ENCODE measurements at places on chromosomes 3 and 15.

DNA sequence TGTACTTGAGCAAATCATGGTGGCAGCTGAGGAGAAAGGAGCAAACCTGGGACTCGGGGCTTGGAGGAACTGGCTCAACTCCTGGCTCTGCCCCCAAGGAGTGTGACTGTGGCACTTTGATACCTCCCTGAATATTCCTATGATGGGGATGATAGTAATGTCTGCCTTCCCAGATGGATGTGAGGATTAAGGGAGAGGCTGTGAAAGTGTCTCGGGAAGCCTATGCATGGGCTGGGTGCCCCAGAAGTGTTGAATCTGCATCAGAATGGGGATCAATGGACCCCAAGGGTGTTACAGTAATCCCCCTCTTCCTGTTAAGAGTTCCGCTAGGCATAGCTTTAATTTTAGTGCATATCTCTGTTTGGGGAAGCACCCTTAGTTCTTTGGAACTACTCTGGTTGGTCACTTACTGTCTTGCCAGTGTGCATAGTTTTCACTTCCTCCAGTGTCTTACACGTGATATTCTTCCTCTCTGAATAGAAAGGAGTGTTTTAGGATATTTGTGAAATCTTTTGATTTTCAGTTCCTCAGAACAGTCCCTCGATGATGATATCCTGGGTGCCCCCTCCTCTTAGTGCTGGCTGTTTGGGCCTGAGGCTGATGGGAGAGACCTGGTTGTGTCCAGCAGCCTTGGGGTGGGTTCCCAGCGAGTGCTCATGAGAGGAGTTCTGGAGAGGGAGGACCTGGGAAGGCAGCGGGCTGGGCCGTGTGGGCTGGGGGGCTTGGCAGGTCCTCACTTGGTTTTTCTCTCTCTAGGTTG, 97.5 kb downstream of the CHDH start:
- peaks cover 6% of the 10 kb centered on the region for H3K27me3 ChIP-seq
- H3K4me3 ChIP-seq, result no peak overlapping the region
- H3K27ac ChIP-seq, result no peak overlapping the region
- DNase-seq, result peak; percentile 77
- no peaks in the 10 kb centered on the region for H3K4me1 ChIP-seq
- no peaks in the 10 kb centered on the region for H3K36me3 ChIP-seq

DNA sequence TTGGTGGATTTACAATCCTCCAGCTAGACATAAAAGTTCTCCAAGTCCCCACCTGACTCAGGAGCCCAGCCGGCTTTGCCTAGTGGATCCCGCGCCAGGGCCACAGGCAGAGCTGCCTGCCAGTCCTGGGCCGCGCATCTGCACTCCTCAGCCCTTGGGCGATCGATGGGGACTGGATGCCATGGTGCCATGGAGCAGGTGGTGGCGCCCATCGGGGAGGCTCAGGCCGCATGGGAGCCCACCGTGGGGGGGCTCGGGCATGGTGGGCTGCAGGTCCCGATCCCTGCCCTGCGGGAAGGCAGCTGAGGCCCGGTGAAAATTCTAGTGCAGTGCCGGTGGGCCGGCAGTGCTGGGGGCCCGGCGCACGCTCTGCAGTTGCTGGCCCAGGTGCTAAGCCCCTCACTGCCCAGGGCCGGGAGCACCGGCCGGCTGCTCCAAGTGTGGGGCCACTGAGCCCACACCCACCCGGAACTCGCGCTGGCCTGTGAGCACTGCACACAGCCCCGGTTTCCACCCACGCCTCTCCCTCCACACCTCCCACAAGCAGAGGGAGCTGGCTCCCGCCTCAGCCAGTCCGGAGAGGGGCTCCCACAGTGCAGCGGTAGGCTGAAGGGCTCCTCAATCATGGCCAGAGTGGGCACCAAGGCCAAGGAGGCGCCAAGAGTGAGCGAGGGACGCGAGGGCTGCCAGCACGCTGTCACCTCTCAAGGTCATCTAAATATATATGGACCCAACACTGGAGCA, 38.8 kb upstream of the IGSF11 start:
- H3K27ac ChIP-seq, result no peak overlapping the region
- no peak overlapping the region for H3K4me3 ChIP-seq
- H3K4me1 ChIP-seq, result no peaks in the 10 kb centered on the region
- H3K27me3 ChIP-seq, result no peaks in the 10 kb centered on the region

DNA sequence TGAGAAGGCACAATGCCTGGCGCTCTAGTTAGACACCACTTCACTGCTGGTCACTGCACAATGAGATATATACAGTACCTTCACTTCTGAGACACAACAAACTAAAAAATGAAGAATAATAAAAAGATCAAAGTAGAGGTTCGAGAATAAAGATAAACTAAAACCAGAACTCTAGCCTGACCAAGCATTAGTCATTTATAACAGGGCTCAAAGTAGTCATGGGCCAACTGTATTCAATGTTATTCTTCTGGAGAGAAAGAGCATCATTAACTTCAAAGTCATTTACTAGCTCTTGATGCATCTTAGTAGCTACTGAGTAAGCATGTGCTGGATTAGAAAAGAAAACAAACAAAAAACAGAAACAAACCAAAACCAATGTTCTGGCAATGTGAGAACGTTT, 145.2 kb downstream of the SSR3 start:
- DNase-seq, result no peak
- no peaks in the 10 kb centered on the region for H3K36me3 ChIP-seq
- H3K4me1 ChIP-seq, result no peaks in the 10 kb centered on the region
- no peak overlapping the region for H3K4me3 ChIP-seq

DNA sequence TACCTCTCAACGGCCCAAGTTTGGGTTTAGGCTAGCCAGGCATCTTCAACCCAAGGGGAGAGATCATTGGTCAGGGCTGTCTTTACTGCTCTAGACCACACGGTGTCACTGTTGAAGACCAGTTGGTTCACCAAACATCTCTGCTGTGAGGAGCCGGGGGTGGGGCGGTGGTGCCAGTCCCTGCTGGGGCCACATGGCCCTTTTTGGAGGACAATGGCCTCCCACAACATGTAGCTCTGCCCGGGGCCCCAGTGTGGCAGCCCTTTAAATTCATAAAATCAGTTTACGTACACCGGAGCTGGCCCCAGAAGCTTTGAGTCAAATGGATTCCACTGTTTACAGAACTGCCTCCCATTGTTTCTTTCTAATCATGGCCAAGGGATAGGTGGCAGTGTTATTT, 19.1 kb upstream of the TM4SF18 start:
- no peaks in the 10 kb centered on the region for H3K27me3 ChIP-seq
- no peaks in the 10 kb centered on the region for H3K4me1 ChIP-seq
- H3K27ac ChIP-seq, result no peak overlapping the region
- H3K4me3 ChIP-seq, result peak overlapping the region; percentile 17
- H3K36me3 ChIP-seq, result no peaks in the 10 kb centered on the region
- DNase-seq, result peak; percentile 89

DNA sequence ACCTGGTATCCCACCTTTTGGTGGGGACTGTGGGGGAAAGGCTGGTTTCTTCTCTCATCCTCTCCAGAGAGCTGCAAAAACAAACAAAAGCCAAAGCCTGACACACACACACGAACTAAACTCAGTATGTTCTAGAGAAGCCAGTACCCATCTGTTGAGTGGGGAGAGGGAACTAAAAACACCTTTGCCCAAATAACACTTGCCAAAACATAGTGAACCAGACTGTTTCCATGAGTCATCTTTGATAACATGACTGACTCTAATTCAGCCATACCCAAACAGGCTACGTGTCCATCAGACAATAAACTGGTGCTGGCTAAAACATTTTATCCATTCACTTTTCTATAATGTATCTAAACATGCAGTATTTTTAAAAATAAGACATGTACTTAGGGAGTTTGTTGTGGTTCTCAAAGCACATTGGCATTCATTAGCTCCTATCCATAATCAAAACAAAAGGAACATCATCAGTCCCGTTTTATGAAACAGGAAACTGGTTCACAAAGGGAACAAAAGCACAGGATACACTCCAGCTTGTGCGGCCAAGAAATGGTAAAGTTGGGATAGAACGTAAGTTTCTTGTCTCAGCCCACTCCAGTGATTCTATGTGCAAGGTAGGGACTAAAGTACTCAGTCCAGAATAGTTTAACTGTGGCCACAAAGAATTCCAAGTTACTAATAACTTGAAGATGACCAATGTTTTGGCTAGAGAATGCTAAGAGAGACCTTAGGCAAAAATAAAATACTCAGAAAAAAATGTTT, 16.1 kb downstream of the LYSMD2 start:
- H3K4me1 ChIP-seq, result peaks cover 2% of the 10 kb centered on the region
- no peak overlapping the region for H3K27ac ChIP-seq
- no peaks in the 10 kb centered on the region for H3K36me3 ChIP-seq

GRCh38 chr3:114892880-114893279, 254.2 kb downstream of the ZBTB20 start:
- H3K4me3 ChIP-seq, result no peak overlapping the region
- no peaks in the 10 kb centered on the region for H3K27me3 ChIP-seq
- no peak overlapping the region for H3K27ac ChIP-seq
- H3K4me1 ChIP-seq, result no peaks in the 10 kb centered on the region
- H3K36me3 ChIP-seq, result no peaks in the 10 kb centered on the region

DNA sequence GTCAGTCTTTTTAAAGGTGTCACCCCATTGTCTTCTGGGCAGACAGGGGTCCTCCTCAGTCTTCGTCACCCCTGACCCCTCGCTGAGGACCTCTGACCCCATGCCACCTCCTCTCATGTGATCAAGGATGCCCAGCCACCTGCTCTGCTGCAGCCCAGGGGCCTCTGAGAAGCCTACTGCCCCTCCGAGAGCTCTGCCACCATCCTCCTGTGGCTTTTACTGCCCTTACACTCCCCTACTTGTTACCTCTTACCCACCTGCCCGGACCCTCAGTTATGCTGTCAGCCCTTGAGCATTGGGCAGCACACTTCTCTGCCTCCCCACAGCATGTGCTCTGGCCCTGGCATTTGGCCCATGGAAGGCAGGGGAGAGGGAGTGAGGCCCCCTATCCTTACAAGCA, 123.2 kb downstream of the LRRK1 start:
- H3K4me1 ChIP-seq, result no peaks in the 10 kb centered on the region
- H3K36me3 ChIP-seq, result no peaks in the 10 kb centered on the region
- DNase-seq, result peak; percentile 18
- H3K4me3 ChIP-seq, result no peak overlapping the region
- no peak overlapping the region for H3K27ac ChIP-seq

- H3K4me3 ChIP-seq, result no peak overlapping the region
- H3K36me3 ChIP-seq, result no peaks in the 10 kb centered on the region
- no peaks in the 10 kb centered on the region for H3K27me3 ChIP-seq
- no peaks in the 10 kb centered on the region for H3K4me1 ChIP-seq
- peak; percentile 62 for DNase-seq
- H3K27ac ChIP-seq, result no peak overlapping the region
Observed at GRCh38 chr15:63896336-63897115, 62.8 kb upstream of the HERC1 start.

GRCh38 chr15:75578173-75578947, 755 bp downstream of the PTPN9 start:
- peak; percentile 64 for DNase-seq
- H3K27me3 ChIP-seq, result no peaks in the 10 kb centered on the region
- no peaks in the 10 kb centered on the region for H3K36me3 ChIP-seq
- peak overlapping the region; percentile 86 for H3K4me3 ChIP-seq
- peak overlapping the region; percentile 76 for H3K27ac ChIP-seq
- H3K4me1 ChIP-seq, result peaks cover 3% of the 10 kb centered on the region

DNA sequence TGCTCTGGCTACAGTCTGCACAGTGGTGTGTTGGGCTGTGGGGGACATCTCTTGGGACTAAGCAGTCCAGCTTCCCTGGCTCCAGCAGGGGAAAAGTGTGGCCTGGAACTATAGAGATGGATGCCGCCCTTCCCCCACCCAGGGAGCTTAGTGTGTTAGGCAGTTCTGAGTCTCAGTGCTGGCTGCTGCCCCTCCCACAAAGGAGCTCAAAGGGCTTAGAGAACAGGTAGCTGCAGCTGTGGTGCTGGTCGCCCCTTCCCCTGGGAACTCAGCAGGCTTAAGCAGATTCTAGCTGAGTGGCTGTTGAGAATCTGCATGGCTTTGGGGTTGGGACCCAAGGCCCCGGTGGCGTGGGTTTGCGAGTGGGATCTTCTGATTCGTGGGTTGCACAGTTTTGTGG, 190.8 kb downstream of the PDCD6IP start:
- no peaks in the 10 kb centered on the region for H3K4me1 ChIP-seq
- no peak overlapping the region for H3K4me3 ChIP-seq
- no peaks in the 10 kb centered on the region for H3K27me3 ChIP-seq

- H3K36me3 ChIP-seq, result no peaks in the 10 kb centered on the region
- no peak overlapping the region for H3K27ac ChIP-seq
- H3K4me1 ChIP-seq, result no peaks in the 10 kb centered on the region
- no peaks in the 10 kb centered on the region for H3K27me3 ChIP-seq
- H3K4me3 ChIP-seq, result no peak overlapping the region
Observed at GRCh38 chr15:76572983-76573314, 236.4 kb downstream of the ISL2 start.
